ENCODE measurements at places on chromosomes 4 and X. TPM values are rescaled to one million over a fixed set of nuclear protein-coding genes. Genes with fewer than 3 reads are reported as not detected.

SPIN4 gene
- 1.8 TPM for polyA plus RNA-seq

ZNF711 gene
- 1.3 TPM for polyA plus RNA-seq

CYP4V2 gene
- polyA plus RNA-seq, result 30.1 TPM

ASB5 gene
- polyA plus RNA-seq, result not detected

L1CAM gene
- polyA plus RNA-seq, result 0.38 TPM

DOK7 gene
- polyA plus RNA-seq, result not detected

NEUROG2 gene
- polyA plus RNA-seq, result not detected

CT55 gene
- polyA plus RNA-seq, result not detected

PAK3 gene
- polyA plus RNA-seq, result 0.18 TPM

TBCK gene
- polyA plus RNA-seq, result 21.0 TPM

DNA sequence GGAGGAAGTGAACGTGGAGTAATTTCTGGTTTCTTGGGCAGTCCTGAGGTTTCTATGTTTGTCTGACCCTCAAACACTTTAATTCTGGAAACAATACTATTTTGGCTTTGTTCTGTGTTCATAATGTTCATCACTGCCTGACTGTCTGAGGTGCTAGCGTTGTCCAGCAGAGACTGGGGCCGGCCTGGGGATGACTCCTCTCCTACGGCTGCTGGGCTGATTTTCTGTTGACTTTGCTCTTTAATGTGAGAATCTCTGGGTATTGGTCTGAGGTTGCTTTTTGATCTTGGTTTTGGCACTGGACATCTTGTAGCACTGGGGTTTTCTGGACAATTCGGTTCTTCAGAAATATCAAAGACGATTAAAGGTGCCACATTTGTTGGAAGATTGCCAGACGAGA is 75.8 kb downstream of the RPS3A start:
- DNase-seq, result no peak
- no peaks in the 10 kb centered on the region for H3K4me1 ChIP-seq
- H3K36me3 ChIP-seq, result no peaks in the 10 kb centered on the region
- H3K4me3 ChIP-seq, result no peak overlapping the region
- H3K27me3 ChIP-seq, result no peaks in the 10 kb centered on the region
- no peak overlapping the region for H3K27ac ChIP-seq

DNA sequence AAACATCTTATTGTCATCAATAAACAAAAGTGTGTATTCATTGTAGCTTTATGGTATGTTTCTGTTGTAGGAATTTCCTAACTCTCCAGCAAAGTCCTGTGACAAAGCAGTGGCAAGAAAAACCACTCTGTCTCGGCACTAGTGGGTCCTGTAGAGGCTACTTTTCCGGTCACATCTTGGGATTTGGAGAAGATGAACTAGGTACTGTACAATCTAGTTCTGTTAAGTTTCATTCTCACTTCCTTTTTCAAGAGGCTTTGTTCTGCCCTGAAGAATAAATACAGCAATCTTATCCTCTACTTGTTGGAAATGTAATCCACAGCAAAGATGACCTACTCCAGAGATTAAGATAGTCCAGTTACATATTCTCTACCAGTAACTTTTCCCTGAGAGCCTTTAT is 69.3 kb downstream of the HHIP start:
- no peak for DNase-seq
- no peak overlapping the region for H3K4me3 ChIP-seq
- H3K36me3 ChIP-seq, result no peaks in the 10 kb centered on the region
- no peaks in the 10 kb centered on the region for H3K4me1 ChIP-seq

GRCh38 chrX:9825129-9825790 is 39.0 kb downstream of the SHROOM2 start:
- DNase-seq, result no peak
- no peaks in the 10 kb centered on the region for H3K36me3 ChIP-seq
- H3K4me3 ChIP-seq, result no peak overlapping the region

DNA sequence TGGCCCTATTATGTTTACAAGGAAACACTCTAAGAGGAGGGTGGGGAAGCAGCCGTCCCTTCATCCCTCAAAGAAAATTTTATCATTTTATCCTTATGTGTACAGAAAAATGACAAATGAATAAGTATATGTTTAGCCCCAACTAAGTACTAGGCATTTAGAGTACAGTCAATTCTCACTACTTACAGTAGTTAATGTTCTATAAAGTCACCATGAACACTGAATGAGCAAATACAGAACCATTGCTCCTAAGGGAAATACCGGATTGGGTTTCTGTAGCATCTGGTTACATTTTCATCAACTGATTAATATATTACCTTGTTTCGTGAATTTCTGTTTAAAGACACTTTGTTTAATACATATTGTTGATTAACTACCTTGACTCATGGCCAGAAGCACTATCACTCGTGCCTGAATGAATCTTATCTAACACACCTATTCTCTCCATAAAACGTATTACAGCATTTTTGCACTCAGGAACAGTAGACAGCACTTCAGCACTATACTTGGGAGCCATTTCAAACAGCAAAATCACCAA is 109.3 kb downstream of the ASB9 start:
- no peaks in the 10 kb centered on the region for H3K27me3 ChIP-seq
- H3K4me1 ChIP-seq, result peaks cover 25% of the 10 kb centered on the region
- no peaks in the 10 kb centered on the region for H3K36me3 ChIP-seq
- no peak overlapping the region for H3K27ac ChIP-seq
- H3K4me3 ChIP-seq, result no peak overlapping the region

GRCh38 chrX:13507893-13508292 is 61.5 kb upstream of the EGFL6 start:
- DNase-seq, result no peak
- H3K27ac ChIP-seq, result no peak overlapping the region
- H3K4me1 ChIP-seq, result no peaks in the 10 kb centered on the region
- H3K27me3 ChIP-seq, result no peaks in the 10 kb centered on the region
- no peak overlapping the region for H3K4me3 ChIP-seq
- no peaks in the 10 kb centered on the region for H3K36me3 ChIP-seq

DNA sequence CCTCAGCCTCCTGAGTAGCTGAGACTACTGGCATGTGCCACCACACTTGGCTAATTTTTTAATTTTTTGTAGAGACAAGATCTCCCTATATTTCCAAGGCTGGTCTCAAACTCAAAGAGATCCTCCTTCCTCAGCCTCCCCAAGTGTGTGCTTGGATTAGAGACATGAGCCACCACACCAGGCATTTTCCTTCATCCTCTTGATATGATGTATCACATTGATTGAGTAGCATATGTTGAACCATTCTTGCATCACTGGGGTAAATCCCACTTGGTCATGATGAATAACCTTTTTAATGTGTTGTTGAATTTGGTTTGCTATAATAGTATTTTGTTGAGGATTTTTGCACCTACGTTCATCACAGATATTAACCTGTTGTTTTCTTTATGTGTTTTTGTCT is 24.2 kb upstream of the PPM1K start:
- no peak overlapping the region for H3K27ac ChIP-seq
- H3K27me3 ChIP-seq, result no peaks in the 10 kb centered on the region
- no peaks in the 10 kb centered on the region for H3K4me1 ChIP-seq
- no peak for DNase-seq
- H3K36me3 ChIP-seq, result no peaks in the 10 kb centered on the region
- no peak overlapping the region for H3K4me3 ChIP-seq

DNA sequence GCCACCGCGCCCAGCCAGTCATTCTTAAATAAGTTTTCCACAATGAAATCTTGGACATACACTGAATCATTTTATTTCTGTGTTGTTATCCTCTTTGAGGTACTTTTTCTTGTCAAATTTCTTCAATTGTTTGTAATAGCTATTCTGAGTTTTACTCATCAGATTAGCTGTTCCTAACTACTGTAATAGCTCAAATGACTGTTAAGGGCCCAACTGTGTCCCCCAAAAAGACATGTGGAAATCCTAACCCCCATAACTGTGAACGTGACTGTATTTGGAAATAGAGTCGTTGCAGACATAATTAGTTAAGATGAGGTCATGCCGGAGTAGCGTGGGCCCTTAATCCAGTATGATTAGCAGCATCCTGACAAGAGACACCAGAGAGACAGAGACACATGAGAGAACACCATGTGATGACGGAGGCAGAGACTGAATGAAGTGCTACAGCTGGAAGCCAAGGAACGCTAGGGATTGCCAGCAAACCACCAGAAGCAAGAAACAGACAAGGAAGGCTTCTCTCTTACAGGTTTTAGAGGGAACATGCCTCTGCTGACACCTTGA is 22.9 kb downstream of the ACOT9 start:
- no peak overlapping the region for H3K27ac ChIP-seq
- DNase-seq, result no peak
- no peaks in the 10 kb centered on the region for H3K36me3 ChIP-seq
- no peak overlapping the region for H3K4me3 ChIP-seq

DNA sequence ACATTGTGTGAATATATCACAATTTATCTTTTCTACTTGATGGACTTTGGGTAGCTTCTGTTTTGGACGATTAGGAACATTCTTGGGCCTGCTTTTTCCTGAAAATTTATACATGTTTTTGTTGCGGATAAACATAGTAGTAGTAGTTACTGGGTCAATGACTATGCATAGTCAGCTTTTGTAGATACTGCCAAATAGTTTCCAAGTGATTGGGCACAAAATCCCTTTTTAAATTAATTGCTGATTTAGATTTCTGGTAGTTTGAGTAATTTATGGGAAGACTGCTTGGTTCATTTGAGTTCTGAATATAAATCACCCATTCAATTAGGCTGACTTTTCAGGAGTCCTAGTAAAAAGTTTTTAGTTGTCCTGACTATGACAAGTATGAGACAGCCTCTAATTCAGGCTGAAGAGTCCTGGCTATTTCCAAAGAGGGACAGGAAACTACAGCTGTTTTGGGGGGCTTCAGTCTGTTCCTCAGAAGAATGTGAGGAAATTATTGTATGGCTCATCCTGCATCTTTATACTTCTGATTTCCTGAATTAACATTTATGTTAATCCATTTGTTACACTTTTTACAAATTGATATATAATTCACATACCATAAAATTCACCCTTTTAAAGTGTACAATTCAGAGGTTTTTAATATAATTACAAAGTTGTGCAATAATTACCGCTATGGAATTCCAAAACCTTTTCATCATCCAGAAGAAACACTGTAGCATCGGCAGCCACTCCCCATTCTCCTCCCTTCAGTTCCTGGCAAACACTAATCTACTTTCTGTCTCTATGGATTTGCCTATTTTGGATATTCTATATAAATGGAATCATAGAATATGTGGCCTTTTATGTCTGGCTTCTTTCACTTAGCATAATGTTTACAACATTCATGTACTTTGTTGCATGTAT is 14.2 kb downstream of the LRP2BP start:
- no peaks in the 10 kb centered on the region for H3K27me3 ChIP-seq
- H3K4me3 ChIP-seq, result no peak overlapping the region
- no peak overlapping the region for H3K27ac ChIP-seq
- no peaks in the 10 kb centered on the region for H3K36me3 ChIP-seq

DNA sequence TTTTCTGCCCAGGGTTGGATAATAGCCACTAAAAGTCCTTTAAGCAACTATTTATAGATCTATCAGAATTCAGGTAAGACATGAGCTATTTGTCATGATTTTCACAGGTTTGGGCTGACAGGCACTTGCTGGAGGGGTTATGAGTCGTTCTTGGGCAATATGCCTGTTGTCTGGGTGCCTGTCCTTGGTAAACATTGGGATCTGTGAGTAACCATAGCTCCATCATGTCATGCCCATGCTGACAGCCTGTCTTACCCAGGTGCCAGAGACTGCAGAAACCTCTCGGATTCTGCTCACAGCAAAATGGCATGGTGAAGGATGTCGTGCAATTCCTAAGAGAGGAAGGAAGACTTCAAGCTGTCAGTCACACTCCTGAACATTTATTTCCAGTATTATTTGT is 116.0 kb upstream of the PUDP start:
- DNase-seq, result no peak
- no peak overlapping the region for H3K4me3 ChIP-seq
- no peaks in the 10 kb centered on the region for H3K4me1 ChIP-seq
- no peak overlapping the region for H3K27ac ChIP-seq
- no peaks in the 10 kb centered on the region for H3K36me3 ChIP-seq

DNA sequence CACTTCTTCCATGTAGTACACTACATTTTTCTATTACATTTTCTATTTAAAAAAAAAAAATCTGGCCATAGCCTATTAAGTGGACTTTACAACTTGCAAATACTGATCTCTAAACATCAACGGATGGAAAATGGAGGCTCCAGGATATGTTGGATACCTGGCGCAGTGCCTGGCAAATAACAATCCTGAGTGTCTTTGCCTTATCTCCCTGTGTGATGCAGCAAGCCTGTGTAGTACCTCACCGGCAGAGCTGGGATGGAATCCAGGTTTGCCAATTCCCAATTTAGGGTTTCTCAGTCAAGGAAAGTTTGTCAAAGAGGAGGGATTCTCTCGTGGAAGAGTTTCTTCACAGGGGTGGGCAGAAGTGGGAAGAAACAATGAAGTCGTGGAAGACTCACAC is 93.2 kb downstream of the KDR start:
- H3K27me3 ChIP-seq, result no peaks in the 10 kb centered on the region
- no peak overlapping the region for H3K4me3 ChIP-seq
- no peaks in the 10 kb centered on the region for H3K36me3 ChIP-seq
- no peaks in the 10 kb centered on the region for H3K4me1 ChIP-seq
- no peak for DNase-seq

GRCh38 chrX:149948016-149948415 is 9.7 kb upstream of the EOLA2 start:
- no peaks in the 10 kb centered on the region for H3K4me1 ChIP-seq
- DNase-seq, result no peak
- no peaks in the 10 kb centered on the region for H3K36me3 ChIP-seq
- no peak overlapping the region for H3K4me3 ChIP-seq

DNA sequence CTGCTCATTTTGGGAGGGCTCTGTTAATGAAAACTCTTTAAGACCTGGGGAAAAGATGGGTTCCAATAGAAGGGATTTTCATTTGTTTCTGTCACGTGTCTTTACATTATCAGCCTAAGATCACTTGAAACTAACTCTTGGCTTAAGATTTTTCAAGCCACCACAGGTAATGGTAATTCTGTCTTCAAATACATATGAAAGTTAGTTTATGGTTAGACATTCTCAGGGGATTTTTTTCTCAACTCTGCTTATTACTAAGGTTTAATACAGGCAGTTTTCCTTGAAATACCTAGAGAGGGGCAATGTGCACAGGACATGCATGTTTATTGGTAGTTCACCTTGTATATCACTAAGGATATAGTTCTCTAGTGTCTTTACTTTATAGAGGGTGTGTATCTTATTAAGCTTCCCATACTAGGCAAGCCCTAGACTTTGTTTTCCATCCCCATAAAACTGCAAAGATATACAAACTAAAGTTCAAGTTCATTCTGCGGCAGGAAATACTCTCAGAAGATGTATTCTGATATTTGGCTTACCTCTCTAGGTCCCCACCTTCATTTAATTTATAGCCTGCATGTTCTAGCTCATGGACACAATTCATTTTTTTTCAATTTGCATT is 38.2 kb upstream of the MYOZ2 start:
- H3K36me3 ChIP-seq, result no peaks in the 10 kb centered on the region
- H3K27me3 ChIP-seq, result no peaks in the 10 kb centered on the region
- DNase-seq, result no peak
- no peak overlapping the region for H3K4me3 ChIP-seq
- H3K27ac ChIP-seq, result no peak overlapping the region
- no peaks in the 10 kb centered on the region for H3K4me1 ChIP-seq

- no peak overlapping the region for H3K4me3 ChIP-seq
- no peaks in the 10 kb centered on the region for H3K36me3 ChIP-seq
- no peak for DNase-seq
- H3K4me1 ChIP-seq, result no peaks in the 10 kb centered on the region
- no peak overlapping the region for H3K27ac ChIP-seq
- no peaks in the 10 kb centered on the region for H3K27me3 ChIP-seq
These were observed 85.6 kb upstream of the CPEB2 start for GRCh38 chr4:14916554-14917297.

Measured in CD8-positive, alpha-beta memory T cell (primary cell).